ENCODE measurements at places on chromosomes 5 and 9. TPM values are rescaled to one million over a fixed set of nuclear protein-coding genes. Genes with fewer than 3 reads are reported as not detected.

Gene LNPEP
- 54.9 TPM for total RNA-seq

Gene CACNA1B
- total RNA-seq = 39.9 TPM

Gene CCDC152
- total RNA-seq = 14.1 TPM

Gene FBLL1
- 53.7 TPM for total RNA-seq

Gene C5orf52
- not detected for total RNA-seq

Gene TYRP1
- 1.6 TPM for total RNA-seq

Gene SLC36A2
- not detected for total RNA-seq

Gene LCN9
- total RNA-seq = not detected

Gene SLC6A3
- 12.5 TPM for total RNA-seq

Gene LHX6
- total RNA-seq = 22.1 TPM

Gene SOHLH1
- total RNA-seq = not detected

Gene GADD45G
- 8.8 TPM for total RNA-seq

Gene FGFR4
- total RNA-seq = 1.6 TPM
